Fibroblast of mammary gland (primary cell): ENCODE measurements at places on chromosomes 11 and 22.

GRCh38 chr11:69744435-69744834 is 30.7 kb downstream of the FGF4 start:
- DNase-seq, result peak; percentile 43

GRCh38 chr11:92083123-92083522 is 141.5 kb upstream of the FAT3 start:
- no peak for DNase-seq

DNA sequence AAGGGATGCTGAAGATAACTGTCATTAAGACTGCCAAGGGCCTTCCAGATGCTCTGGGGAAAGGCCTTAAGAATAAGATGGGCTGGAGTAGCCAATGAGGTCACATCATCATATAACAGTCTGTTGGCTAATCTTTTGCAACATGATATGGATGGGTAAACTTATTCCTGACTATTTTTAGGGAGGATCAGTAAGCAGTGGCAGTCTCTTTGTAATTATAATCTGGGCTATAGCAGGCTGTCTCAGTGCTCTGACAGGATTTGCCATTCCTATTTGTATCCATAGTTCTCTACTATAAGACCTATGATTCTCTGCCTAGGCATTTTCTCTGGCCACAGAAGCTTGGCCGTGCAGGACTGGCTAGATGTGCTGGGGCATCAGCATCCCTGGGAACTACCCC is 16.1 kb upstream of the CALCB start:
- no peak for DNase-seq

DNA sequence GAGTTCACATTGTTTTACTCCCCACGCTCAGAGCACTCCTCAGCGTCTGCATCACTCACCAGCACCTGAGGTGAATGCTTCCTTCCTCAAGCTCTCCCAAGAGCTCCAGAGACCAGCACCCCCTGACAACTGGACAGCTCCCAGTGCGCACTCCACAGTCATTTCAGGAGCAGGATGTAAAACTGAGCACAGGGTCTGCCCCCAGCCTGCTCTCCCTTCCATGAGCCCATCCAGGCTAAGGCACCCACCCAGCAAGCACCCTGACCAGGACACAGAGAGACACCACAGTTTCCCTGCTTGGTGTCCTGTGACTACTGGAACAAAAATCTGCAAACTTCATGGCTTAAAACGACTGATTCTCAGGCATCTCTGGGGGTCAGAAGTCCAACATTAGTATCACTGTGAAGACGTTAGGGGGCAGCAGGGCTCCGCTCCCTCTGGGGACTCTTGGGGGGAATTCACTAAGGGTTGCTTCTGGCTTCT is 3.3 kb downstream of the SCGB1D2 start:
- DNase-seq, result peak; percentile 25

- DNase-seq, result peak; percentile 78
Measured at GRCh38 chr22:30426388-30427353, 1.1 kb downstream of the MTFP1 start.

DNA sequence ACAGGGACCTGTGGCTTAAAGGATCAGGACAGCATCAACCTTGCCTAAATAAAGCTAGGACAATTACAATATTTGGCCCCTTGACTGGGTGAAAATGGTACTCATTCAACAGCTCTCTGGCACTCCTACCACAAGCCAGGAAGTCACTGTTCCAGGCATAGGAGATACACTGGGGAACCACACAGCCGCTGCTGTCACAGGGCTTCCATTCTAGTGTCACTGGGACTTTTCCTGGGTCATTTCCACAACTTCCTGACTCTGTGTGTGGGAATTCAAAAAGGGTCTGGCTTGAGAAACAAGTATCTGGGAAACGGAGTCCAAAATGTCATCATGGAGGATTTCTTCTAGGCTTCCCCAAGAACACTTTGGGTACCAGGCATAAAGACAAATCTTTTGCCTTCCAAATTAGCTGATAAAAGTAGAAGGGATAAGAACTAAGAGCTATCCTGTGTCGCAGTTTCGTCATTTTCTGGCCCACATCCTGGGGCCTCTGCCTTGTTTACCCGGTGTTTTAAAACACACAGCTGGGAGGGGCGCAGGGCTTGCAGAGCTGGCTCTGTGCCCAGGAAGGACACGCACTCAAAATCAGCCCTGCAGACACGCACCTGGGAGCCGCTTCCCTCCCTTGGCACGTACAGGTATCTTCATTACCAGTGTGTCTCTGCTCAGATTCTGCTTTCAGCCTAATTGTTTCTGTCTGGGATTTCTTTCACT is 38.0 kb downstream of the TMEM45B start:
- peak; percentile 46 for DNase-seq
